T1000 (cell line): ENCODE measurements at places on chromosomes 2 and 18.

DNA sequence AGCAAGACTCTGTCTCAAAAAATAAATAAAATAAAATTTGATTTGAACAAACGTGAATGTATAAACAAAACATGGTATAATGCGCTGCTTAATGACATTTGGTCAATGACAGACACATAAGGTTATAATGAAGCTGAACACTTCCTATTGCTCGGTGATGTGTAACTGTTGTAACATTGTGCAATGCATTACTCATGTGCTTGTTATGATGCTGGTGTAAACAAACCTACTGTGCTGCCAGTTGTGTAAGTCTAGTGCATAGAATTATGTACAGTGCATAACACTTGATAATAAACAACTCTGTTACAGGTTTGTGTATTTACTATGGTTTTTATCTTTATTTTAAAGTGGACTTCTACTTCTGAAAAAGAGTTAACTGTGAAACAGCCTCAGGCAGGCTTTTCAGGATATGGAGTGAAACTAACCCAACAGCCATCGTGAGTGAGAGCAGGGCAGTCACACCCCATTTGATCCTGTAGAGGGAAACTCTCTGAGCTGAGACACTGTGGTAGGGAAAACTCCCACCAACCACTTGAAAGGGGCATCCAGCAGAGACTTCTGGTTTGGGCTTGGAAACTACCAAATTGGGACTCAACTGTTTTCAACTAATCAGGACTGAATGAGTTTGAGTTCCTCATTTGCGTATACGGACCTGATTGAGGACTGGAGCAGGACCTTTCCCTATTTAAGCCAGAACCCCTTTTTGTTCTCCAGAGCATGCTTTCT lies 8.7 kb upstream of the RPRD1A start:
- DNase-seq = no peak

DNA sequence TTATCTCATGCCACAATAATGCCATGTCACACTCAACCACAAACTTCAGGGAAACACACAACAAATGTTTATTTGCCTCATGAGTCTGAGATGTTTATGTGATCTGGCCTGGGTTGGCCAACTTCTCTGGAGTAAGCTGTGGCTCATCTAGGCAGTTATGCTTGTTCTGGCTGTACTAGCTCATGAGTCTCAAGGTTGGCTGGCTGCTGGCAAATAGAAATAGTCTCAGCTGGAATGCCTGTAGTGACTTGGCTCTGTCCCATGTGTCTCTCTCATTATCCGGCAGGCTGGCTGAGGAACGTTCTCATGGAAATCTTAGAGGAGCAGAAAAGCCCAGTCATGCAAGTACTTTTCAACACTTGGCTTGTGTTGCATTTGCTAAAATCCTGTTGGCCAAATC lies 234.9 kb upstream of the CDH2 start:
- DNase-seq = no peak

GRCh38 chr2:38233231-38233983 lies 143.7 kb downstream of the ATL2 start:
- DNase-seq = no peak

- DNase-seq = no peak
Measured at GRCh38 chr2:192669505-192670091, 474.9 kb upstream of the TMEFF2 start.

- peak; percentile 28 for DNase-seq
Measured at GRCh38 chr2:121080013-121080772, 204.8 kb downstream of the TFCP2L1 start.

DNA sequence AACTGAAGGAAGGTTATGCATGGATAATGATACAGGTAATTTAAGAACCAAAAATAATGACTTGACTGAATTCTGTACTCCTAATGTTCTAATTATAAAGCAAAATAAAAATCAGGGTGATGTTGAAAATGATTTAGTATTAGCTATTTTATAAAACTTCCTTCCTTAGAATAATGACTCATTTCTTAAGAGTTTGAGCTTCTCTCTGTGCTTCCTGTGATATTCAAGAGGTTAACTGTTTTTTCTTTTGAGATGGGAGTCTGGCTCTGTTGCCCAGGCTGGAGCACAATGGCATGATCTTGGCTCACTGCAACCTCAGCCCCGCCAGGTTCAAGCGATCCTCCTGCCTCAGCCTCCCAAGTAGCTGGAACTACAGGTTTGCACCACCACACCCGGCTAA lies 14.8 kb downstream of the HADHA start:
- DNase-seq = no peak

DNA sequence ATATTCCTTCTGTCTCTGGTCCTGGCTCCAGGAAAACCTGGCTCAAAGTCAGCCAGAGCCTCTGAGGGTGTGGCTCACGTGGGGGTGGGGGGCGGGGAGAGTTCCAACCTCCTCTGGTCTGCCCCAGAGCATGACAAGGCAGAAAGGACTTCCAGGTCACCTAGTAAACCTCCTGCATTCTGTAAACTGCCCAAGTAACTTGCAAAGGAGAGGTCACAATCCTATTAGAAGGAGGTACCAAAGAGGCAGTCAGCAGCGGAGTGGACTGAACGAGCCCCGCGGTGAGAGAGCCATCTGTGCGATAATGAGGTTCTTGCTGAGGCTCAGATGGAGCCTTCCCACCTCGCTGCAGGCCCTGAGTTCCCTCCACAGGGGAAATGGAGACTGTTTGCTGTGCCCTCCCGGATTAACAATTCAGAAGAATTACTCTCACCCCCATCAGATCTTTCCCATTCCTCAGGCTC lies 58.9 kb upstream of the GATA6 start:
- no peak for DNase-seq

- no peak for DNase-seq
Measured at GRCh38 chr18:13563390-13563805, 163.0 kb downstream of the FAM210A start.

DNA sequence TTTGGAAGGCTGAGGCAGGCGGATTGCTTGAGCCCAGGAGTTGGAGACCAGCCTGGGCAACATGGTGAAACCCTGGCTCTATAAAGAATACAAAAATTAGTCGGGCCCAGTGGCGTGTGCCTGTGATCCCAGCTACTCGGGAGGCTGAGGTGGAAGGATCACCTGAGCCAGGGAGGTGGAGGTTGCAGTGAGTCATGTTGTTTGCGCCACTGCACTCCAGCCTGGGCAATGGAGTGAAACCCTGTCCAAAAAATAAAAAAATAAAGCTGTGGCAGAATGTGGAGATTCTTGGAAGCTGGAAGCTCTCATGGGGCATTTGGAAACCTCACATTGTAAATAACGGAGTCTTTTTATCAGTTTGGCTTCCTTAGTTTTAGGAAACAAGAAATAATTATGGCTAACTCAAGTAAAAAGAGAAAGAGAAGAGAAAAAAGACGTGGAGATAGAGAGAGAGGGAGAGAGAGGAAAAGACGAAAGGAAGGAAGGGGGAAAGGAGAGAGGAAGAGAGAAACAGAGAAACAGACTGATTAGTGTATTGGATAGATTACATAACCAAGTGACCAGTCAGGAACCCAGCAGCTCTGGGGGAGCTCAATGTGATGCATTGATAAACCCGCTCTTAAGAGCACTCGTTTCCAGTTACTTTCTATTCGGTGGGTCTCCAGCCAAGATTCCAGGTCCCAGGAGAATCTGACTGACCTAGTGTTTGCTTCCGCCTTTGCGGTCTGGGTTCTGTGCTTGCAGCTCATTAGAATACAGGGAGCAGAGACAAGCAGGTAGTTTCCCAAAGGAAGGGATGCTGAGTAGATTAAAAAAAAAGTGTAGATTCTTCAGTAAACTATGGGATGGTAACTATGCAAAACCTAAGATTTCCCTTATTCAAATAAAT lies 1.1 kb upstream of the SPAST start:
- DNase-seq = peak; percentile 20

DNA sequence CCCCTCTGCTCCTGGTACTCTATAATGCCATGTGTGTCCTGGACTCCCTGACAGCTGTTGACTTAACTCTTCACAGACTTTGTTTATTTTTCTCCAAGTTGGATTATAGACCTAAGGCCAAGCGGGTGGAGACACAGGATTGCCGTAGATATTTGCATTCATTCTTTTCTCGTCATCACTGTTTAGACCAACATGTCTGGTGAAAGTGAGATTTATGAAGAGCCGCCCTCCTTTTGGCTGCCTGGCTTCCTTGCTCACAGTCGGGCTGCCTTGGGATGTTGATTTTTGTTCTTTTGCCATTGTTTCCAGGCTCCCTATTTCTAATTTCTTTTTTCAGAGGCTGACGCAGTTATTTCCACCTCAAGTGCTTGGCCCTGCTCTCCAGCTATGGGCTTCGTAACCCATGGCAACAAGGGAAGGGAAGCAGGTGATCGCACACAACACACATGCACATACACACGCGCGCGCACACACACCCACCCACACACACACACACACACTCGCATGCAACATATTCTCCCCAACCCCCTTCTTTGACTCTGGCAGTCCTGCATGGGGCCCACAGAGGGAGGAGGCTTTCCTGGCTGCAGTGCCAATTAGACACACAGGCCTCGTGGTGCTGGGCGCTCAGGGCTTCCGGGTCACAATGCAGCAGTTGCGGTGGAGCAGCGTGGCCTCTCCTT lies 296.5 kb downstream of the MTX2 start:
- DNase-seq = no peak

- DNase-seq = no peak
Measured at GRCh38 chr2:197179744-197180498, 130.7 kb downstream of the ANKRD44 start.

GRCh38 chr2:102660070-102660469 lies 40.7 kb downstream of the SLC9A2 start:
- no peak for DNase-seq

- no peak for DNase-seq
Measured at GRCh38 chr2:204225671-204226073, 289.1 kb downstream of the ICOS start.

- DNase-seq = no peak
Measured at GRCh38 chr2:144475569-144476275, 44.2 kb downstream of the ZEB2 start.

DNA sequence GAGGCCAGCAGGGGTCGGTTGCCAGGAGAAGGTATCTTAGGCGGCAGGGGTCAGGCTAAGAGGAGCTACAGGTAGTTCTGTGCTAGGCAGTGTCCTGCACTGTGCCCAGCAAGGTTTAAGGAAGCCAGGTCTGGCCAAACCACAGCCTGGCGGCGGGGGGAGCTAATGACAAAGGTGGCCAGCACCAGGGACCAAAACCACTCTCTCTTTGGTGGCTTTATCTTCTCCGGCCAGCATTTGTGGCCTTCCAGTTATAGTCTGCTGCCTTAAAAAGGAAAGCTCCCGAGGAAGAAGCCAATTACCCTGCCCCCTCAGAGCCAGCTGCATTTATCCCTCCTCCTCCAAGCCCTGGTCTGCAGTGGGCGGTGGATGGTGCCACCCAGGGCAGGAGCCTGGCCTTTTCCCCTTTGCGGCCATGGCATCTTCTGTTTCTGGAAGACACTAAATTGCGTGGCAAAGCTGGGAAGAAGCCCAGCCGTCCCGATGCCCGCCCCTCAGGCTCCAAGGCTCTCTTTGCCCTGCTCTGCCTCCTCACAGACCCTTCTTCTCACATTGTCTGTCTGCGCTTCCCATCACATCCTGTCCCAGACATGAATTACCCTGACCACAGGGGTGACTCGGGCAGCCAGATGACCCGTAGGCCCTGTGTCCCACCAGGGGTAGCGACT lies 94.6 kb downstream of the EN1 start:
- DNase-seq = no peak

DNA sequence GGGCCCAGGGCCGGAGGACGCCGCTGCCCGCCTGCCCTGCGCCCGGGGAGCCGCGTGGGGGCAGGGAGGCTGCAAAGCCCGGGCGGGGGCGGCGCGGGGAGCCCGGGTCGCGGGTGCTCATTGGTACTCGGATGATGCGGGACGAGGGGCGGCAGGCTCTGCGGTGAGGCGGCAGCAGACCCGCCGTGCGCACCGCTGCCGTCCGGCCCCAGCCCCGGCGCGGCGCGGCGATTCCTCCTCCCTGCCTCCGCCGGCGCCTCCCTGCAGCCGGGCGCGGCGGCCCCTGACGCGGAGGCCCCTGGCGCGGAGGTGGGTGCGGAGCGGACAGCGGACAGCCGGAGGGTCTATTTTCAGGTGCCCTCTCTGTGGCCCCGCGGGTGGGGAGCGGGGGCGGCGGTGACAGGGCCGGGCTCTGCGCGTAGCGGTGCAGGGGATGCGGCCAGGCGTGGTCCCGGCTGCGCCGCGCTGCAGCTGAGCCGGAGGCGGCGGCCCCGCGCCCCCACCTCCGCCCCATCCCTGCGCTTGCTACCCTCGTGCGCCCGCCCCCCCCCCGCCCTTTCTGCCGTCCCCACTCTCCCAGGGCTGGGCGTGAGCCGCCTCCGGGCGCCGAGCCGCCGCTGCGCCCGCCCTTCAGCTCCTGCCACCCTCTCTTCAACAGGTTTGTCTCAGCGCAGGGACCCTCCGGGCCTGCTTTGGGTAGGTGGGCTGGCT lies 640 bp downstream of the SPTBN1 start:
- DNase-seq = peak; percentile 62

- no peak for DNase-seq
Measured at GRCh38 chr2:121319941-121320340, 34.9 kb upstream of the TFCP2L1 start.

DNA sequence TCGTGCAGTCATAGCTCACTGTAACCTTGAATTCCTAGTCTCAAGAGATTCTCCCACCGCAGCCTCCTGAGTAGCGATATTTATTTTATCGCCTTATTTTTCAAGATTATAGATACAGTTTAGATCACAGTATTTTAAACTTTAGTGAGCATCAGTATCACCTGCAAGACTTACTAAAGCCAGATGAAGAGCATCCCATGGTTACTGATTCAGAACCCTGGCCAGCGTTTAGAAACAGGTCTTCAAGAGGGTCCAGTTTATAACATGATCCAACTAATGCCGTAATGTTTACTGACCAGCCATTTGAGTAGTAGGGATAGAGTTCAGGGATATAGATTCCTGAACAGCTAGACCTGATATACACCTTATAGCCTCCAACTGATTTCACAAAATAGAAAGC lies 146.1 kb downstream of the DCC start:
- no peak for DNase-seq

GRCh38 chr2:121721926-121722325 lies 14.7 kb downstream of the NIFK start:
- DNase-seq = peak; percentile 14

GRCh38 chr2:10304458-10305253 lies 2.0 kb downstream of the HPCAL1 start:
- DNase-seq = no peak

DNA sequence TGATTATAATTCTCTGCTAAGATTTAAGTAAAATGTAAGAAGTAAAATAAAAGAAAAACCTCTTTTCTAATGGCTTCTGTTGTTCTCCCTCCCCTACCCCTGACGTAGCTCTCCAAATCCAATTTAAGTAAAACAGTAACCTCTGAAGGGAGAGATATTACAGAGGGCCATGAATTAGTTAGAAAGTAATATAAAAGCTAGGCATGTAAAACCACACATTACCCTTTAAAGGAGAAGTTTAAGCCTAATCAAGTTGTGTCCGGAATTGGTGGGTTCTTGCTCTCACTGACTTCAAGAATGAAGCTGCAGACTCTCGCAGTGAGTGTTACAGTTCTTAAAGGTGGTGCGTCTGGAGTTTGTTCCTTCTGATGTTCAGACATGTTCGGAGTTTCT lies 116.9 kb upstream of the SCN7A start:
- no peak for DNase-seq

- no peak for DNase-seq
Measured at GRCh38 chr2:3320910-3321605, 56.6 kb downstream of the EIPR1 start.

- no peak for DNase-seq
Measured at GRCh38 chr2:129769185-129769991, 210.1 kb upstream of the RAB6C start.
